Activated CD8-positive, alpha-beta memory T cell treated with anti-CD3 and anti-CD28 coated beads for 1 hour (primary cell): ENCODE measurements at places on chromosomes 5 and 9.

- DNase-seq: no peak
These were observed 496 bp downstream of the TLX3 start for GRCh38 chr5:171309276-171310211.

- no peak for DNase-seq
These were observed 146.6 kb downstream of the SEC61B start for GRCh38 chr9:99368341-99369326.

GRCh38 chr9:18499980-18500379 is 26.0 kb downstream of the ADAMTSL1 start:
- no peak for DNase-seq

DNA sequence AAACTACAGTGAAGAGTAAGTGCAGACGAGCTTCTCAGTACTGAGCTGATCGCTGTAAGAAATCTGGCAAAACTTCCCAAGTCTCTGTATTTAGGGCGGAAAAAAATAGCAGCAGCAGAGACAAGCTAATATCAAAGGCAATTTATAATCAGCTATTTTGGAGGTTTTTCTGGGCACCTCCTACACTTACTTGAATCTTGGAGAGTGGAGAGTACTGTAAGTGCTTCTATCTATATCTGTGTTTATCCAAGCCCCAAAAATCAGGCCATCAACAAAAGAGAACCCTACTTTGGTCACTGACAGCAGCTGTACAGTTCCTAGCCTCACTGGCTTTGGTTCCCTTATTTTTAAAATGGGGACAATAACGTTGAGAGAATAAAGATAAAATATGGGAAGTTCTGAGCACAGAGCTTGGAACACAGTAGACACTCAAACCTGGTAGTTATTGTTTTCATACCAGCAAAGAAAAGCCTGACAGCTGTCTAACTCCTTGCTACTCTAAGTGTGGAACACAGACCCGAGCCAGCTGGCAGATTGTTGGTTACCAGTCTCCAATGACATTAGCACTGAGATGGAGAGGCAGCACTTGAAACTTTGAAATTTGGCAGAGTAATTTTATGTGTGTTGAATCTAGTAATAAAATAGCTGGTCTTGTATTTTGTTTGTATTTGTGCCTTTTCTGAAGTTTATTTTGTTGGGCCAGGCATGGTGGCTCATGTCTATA is 96.0 kb upstream of the SLC28A3 start:
- DNase-seq: no peak

DNA sequence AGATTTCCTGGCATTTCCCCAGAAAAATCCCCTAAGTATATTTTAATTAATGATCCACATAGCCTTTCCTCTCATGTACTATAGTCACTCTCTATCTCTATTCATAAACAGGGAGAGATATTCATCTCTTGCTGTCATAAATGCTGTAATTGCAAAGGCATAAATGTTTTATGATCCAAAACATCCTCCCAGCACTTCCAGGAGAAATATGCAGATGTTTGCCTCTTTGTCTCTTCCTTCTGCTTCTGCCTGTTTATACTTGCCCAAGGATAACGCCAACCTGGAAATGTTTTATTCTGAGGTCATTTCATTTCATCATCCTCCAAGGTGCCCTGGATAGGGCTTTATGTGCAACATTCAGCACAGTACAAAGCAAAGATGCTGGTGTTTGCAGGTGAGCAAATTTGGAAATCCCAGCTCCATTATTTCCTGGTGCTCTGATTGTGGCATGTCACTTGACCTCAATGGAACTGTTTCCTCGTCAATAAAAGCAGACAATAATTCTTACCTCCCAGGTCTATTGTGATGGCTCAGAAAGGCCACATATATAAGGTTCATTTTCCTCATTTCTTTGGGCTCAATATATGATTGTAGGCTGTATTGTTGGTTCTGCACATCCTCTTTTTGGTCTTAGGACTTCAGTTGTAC is 6.9 kb downstream of the TNFSF15 start:
- no peak for DNase-seq

DNA sequence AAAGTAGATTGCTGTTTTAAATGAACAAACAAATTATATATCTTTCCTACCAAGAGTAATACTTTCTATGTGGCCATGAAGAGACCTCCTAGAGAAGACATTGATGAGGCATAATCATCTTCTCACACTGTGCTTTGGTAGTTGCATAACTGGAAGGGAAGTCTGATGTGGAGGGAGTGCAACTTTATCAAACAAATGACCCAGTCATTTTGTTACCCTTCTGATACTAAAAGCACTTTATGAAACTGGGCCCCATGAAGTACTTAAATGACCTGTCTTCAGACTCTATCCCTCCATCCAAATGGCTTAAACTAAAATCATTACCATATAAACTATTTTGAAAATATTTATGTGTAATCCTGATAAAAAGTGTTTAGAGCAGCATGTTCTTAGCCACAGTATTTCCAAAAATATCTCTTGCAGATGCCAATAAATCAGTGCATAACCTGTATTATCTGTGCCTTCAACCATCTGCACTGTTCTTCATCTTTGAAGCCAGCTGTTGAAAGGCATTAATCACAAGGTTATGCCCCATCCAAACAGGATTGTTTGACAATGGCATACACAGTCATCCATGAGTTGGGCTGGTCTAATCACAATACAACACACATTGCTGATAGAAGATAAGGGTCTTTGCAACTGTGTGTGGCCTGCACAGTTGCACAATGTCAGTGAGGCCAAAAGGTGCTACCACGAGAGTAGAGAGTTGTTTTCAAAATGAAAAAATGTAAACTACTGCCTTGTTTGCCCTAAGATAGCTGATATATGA is 31.9 kb upstream of the MIER3 start:
- no peak for DNase-seq

DNA sequence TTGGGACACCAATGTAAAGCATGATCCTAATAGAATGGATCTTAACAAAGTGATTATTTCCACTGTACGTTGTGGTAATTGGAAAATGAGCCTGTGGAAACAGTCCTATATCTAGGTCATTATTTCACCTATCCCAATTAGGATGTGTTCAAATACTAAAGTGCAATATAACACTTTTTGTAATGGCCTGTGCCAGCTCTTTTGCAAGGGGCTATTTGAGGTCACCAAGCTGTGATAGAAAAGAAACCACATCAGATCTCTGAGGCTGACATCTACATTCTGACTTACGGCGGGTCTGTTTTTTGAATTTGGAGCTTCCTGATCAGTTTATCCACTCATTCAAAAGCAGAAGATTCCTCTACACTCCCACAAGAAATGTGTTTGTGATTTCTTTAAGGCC is 150.0 kb downstream of the TLE1 start:
- DNase-seq: no peak

DNA sequence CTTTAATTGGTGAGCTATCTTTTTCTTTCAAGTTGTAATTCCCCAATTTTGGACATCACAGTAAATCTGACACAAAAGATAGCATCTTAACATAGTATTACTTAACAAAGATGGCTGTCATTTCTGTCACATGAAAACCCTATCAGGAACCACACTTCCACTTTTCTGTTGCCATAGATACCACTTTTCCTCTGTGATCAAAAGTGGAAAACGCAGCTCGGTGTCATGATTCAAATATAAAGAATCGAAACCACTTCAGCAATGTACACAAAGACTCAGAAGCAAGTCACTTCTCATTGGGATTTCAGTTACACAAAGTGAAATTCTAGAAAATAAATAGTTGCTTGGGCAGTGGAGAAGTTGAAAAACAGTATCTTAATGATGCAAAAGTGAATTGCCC is 524.9 kb upstream of the ITGA1 start:
- no peak for DNase-seq

- DNase-seq: no peak
These were observed 379.0 kb upstream of the GRAMD2B start for GRCh38 chr5:126044111-126044668.

DNA sequence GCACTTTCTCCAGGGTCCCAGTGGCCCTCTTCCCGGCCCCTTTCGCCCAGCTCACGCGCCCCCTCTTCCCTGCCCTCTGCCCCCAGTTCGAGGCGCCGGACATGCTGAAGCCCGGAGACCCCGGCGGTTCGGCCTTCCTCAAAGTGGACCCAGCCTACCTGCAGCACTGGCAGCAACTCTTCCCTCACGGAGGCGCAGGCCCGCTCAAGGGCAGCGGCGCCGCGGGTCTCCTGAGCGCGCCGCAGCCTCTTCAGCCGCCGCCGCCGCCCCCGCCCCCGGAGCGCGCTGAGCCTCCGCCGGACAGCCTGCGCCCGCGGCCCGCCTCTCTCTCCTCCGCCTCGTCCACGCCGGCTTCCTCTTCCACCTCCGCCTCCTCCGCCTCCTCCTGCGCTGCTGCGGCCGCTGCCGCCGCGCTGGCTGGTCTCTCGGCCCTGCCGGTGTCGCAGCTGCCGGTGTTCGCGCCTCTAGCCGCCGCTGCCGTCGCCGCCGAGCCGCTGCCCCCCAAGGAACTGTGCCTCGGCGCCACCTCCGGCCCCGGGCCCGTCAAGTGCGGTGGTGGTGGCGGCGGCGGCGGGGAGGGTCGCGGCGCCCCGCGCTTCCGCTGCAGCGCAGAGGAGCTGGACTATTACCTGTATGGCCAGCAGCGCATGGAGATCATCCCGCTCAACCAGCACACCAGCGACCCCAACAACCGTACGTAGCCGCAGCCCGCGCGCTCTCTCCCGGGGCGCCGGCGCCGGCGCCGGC is 1.0 kb downstream of the PRDM6 start:
- DNase-seq: no peak

DNA sequence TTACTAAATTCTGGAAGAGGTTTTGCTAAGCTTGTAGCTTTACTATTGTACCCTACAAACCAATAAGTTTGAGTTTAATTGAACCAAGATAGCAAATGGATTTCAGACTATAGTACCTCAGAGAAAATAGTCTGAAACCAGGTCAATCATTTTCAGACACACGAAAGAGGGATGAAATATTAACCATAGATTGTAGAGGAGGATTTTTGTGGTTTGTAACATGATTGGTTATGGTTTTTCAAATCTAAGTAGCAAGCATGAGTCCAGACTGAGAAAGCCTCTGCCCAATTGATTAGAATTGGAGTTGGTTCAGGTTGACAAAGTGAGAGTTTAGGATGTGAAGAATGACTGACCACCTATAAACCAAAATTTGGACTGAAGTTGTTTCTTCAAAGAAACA is 562.7 kb upstream of the DMAC1 start:
- DNase-seq: no peak

- no peak for DNase-seq
These were observed 17.9 kb upstream of the CDC42SE2 start for GRCh38 chr5:131245948-131246347.

GRCh38 chr5:119966028-119966427 is 336.7 kb downstream of the FAM170A start:
- DNase-seq: no peak

GRCh38 chr9:96149533-96150280 is 152.3 kb downstream of the HSD17B3 start:
- DNase-seq: no peak

- DNase-seq: no peak
These were observed 30.4 kb downstream of the PRDM6 start for GRCh38 chr5:123119334-123119986.

DNA sequence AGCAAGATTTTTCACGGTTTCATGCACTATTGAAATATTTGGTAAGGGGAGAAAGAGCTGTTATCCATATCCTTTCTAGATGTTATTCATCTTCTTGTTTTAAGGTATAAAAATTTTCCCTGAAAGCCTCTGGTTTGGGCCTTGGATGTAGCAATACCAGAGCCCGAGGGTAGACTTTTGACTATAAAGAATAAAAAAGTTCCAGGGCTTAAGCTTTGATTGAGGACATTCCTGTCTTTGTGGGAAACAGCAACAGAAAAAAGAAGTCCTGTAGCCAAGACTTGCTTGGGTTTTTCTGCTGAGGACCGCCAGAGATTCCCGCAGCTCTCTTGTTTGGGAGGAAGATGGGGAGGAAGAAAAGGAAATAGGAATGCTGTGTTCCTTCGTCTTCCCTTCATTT is 440.0 kb upstream of the WWC1 start:
- no peak for DNase-seq

- DNase-seq: no peak
These were observed 15.1 kb upstream of the MAN2A1 start for GRCh38 chr5:109674596-109674995.

- no peak for DNase-seq
These were observed 209.3 kb downstream of the DAB2IP start for GRCh38 chr9:121860744-121861143.

GRCh38 chr9:106920701-106921283 is 57.8 kb downstream of the ZNF462 start:
- no peak for DNase-seq

DNA sequence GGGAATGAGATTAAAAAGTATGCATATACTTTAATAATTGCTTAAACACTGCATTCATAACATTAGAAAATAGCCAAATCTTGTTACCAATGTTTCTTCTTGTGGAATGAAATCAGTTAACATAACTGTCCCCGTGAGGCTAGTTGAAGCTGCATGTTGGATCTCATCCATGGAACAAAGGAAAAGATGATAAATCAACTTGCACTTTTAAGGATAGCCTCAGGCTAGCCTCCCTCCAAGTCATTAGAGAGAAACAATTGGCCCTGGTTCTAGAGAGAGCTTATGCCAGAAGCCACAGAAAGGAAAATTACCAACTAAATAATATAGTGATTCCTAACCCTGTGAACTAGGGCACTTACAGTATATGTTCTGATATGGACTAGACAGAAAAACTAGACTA is 66.9 kb downstream of the GRIN3A start:
- no peak for DNase-seq

- no peak for DNase-seq
These were observed 213.2 kb downstream of the ADAMTS6 start for GRCh38 chr5:65268525-65268924.

DNA sequence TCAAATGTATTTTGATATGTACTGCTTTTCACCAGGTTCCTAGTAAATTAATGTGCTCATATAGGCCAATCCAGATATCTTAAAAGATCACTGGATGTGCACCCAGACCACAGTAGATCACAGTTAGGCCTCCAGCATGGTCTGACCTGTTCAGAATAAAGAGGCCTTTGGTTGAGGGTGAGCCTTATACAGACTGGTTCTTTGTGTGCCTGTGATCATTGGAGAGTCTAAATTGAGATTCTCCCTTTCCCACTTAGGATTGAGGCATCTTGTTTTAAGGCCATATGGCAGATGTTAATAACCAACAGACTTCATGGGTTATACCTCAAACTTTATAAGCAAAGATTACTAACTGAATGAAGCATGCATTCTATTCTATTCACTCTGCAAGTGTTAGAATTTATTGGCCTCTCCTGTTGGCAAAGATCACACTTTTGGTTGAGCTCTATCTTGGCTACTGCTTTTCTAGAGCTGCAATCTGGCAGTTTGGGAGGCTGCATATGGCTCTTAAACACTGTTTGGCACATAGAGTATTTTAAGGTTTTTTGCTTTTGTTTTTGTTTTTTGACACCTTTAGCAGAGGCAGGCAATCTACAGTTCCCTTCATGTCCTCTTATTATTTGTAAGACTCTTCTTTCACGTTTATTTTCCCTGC is 8.5 kb downstream of the CHSY3 start:
- no peak for DNase-seq
